ENCODE measurements at places on chromosomes 1 and 21.

- no peak for DNase-seq
Observed at GRCh38 chr1:30572192-30572591, 151.2 kb downstream of the MATN1 start.

- no peak for DNase-seq
Observed at GRCh38 chr21:23607782-23608431, 1999.4 kb downstream of the MRPL39 start.

DNA sequence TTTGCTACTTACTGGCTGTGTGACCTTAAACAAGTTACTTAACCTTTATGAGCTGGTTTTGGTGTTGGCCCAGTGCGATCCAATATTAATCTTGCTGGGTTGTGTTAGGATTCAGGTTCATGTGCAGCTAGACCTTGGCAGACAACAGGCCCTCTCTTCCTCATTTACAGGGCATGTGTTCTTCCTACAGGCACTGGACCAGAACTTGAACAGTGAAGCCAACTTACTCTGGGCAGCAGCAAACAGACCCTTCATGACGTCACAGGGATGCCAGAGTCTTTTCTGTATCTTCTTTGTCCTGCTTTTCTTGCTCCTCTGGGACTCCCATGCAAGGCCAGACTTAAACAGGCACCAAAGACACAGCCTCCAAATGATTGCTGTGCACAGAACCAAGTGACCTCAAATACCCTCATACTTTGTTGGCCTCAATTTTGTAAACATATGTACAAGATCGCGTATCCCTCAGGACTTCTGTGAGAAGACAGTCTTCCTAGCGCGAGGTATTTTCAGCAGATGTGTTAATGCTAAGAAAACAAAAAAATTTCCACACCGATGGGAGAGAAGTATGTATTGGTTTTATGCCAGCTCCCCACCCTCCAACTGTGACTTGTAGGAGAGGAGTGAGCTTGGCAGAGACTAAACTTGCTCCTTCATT, 73.7 kb downstream of the URB2 start:
- DNase-seq: no peak

- DNase-seq: no peak
Observed at GRCh38 chr1:155984341-155984740, 6.0 kb upstream of the ARHGEF2 start.

DNA sequence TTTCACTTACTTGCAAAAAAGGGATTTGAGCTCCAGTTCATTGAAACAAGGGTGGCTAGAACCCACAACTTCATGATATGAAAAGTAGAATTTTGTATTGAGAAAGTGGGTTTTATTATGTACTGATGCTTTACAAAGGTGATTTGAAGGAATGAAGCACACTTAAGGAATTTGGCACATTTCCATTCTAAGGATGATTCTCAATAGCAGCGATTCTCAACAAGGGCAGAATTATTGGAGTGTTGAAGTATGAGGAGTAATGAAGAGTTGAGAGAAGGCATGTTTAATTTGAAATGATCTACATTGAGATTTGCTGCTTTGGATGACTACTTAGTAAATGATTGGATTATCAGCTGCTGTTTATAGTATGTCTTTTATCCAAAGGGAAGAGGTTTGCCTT, 54.7 kb downstream of the FNBP1L start:
- no peak for DNase-seq

- DNase-seq: no peak
Observed at GRCh38 chr1:185759061-185759460, 24.9 kb downstream of the HMCN1 start.

DNA sequence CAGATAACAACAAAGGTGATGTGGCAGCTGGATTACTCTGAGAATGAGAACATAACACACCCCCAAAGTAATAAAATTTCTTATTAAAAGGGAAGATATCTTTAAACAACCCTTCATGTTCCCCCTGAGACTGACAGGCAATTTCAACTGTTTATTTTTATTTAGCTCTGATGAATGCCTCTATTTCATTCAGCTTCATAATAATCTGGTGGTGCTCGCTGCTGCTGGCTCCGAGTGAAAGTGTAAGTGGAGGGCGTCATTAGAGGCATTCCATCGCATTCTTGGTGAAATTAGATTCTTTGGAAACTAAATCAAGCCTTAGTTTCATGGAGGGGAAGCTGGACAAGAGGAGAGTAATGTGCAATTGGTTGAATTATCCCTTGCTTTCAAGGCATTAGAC, 128.9 kb downstream of the GRIK1 start:
- no peak for DNase-seq

- DNase-seq: no peak
Observed at GRCh38 chr1:200885623-200886402, 8.9 kb upstream of the INAVA start.

Data from CD4-positive, alpha-beta T cell treated with Interleukin-12 subunit alpha and Interleukin-12 subunit beta, for 1 hour (primary cell).